ENCODE measurements at places on chromosomes 3 and 15. TPM values are rescaled to one million over a fixed set of nuclear protein-coding genes. Genes with fewer than 3 reads are reported as not detected.
A peak's percentile ranks its signal among the peaks of the same experiment; 100 is the strongest.

DNA sequence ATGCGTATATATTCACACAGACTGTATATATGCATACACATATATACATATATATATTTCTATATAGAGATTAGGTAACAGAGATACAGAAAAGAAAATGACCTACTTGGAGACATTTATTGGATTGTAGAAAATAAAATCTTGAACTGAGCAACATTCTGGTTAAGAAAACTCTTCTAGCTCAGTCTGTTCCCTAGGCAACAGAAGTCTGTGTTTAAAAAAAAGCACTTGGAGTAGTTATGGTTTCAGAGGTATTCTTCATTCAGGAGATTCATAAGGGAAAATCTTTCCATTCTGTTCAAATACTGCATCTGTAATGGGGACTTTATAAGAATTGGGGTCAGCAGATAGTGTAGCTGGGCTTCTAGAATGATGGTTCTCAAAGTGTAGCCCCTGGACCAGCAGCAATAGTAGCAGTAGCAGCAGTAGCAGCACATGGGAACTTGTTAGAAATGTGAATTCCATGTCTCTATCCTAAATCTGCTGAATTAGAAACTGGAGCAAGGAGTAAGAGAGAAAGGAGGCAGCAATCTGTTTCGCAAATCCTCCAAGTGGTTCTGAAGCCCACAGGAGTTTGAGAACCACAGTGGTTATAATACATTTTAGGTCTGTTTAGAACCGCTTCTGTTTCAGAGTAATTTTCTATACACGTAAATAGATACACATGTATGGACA lies 112.8 kb upstream of the TMEM108 start:
- no peak for DNase-seq

GRCh38 chr3:58411851-58412830 lies 21.5 kb downstream of the PDHB start:
- no peak for DNase-seq

DNA sequence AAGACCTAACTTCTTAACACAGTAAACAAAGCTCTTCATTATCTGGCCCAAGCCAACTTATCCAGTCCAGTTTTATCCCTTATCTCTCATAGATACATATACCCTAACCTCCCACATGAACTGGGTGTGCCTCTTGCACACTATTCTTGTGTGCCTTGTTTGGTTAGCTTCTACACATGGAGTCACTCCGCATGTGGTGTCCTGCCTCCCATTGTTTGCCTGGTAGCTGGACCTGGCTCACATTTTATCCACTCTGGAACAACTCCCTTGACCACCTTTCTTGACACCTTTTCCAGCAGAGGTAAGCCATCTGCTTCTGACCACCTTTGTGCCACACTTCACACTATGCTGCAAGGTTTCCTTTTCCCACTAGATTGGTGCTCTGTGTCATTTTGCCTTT lies 15.2 kb downstream of the TIPARP start:
- no peak for DNase-seq

DNA sequence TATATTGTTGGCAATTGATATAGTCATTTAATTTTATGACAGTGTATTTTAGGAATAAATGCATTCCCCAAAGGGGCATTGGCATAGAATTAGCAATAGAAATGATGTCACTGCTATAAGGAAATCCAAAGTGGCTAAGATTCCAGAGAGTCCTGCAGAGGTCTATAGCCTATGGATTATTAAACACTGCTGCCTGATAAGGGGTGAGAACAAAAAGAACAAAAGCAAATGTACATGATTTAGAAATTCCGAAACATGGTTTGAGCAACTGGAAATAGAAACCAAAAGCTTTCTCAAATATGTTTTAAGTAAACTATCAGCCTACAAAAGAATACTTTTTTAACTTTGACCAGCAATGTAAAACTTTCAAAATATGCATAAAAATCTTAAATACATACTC lies 280.1 kb upstream of the RASGRP1 start:
- DNase-seq: no peak

DNA sequence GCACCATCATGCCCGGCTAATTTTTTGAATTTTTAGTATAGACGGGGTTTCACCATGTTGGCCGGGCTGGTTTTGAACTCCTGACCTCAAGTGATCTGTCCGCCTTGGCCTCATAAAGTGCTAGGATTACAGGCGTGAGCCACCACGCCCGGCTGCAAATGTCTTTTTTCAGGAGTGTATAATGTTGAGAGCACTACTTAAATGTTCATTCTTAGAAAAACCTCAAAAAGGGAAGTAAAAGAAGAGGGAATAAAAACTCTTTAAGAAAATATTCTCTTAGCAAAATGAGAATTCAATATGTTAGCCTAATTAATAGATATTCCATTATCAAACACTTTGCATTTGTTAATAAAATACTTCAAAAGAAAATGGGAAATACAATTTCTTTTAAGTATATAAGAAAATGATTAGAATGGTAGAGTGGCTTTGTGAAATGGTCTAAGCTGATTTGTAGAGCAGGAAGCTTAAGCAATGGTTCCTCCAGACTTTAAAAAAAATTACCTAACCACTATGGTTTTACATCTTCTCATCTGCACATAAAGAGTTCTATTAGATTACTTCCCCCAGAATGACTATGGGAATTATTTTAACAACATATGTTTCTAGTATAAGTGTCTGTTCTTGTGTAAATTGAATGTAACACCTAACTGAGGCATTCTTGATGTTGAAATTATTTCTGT lies 226.7 kb upstream of the ALCAM start:
- no peak for DNase-seq

GRCh38 chr3:106403371-106404145 lies 534.7 kb upstream of the CBLB start:
- no peak for DNase-seq

DNA sequence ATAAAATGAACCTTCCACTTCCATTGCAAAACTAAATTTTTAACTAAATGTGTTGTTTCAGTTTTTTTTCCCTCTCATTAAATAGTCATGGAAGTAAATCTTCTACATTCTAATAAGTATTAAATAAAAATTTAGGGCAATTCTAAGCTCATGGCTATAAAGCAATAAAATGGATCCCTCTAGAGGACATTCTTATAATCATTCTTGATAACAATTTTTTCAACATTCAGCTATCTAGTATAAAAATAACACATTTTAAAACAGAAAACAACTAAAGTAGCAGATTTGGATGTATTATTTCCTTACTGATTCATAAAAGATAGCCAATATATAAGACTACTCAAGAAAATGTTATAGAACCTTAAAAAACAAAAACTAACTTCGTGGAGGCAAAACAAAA lies 393.1 kb downstream of the PLOD2 start:
- no peak for DNase-seq

DNA sequence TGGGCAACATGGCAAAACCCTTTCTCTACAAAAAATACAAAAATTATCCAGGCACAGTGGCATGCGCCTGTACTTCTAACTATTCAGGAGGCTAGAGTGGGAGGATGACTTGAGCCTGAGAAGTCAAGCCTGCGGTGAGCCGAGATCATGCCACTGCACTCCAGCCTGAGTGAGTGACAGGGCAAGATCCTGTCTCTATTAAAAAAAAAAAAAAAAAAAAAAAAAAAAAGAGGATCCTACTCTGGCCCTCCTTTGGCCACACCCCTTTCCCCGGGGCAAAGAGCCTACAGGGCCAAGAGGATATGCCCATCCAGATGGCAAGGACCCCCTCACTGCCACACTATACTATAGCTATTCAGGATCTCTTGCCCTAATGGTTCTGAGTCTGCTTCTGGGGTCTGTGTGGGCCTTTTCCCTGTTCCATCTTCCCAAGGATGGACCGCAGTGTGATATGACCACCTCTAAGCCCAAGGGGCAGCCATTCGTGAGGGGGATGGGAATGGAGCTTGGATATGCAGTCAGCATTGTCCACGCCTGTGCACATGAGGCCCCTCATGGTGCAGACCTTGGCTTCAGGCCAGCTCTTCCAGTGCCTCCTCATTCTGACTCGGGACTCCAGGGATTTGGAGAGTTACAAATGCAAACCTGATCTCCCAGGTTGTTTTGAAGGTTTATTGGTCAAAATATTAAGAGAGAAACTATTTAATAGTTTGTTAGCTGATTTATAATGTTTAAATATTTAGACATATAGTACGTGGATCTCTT lies 7.3 kb downstream of the TYRO3 start:
- no peak for DNase-seq

DNA sequence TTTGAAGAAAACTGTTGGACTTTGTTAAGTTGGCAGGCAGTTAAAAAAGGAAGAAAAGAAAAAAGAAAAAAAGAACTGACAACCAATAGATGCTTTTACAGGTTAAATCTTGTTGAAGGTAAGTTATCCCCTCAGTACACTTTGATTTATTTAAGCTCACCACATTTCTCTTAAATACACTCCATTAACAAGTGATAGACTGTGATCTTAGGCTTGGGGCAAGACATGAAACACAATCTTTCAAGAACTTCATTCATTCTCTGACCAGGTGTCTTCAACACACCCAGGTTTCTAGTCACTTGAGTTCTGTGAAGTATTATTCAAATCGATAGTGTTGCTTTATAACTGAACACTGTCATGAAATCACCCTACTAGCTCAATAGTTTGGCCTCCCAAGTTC lies 751.9 kb downstream of the ROBO1 start:
- DNase-seq: no peak

GRCh38 chr3:59444676-59445075 lies 394.9 kb upstream of the CFAP20DC start:
- no peak for DNase-seq

- no peak for DNase-seq
These were observed 15.9 kb downstream of the IGDCC3 start for GRCh38 chr15:65361708-65362459.

DNA sequence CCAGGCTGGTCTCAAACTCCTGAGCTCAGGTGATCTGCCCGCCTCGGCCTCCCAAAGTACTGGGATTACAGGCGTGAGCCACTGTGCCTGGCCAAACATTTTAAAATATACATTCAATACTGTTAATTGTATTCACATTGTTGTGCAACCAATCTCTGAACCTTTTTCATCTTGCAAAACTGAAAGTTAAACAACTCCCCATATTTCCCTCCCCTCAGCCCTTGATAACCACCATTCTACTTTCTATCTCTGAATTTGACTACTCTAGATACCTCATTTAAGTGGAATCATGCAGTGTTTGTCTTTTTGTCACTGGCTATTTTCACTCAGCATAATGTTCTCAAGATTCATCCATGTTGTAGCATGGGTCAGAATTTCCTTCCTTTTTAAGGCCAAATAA lies 30.0 kb downstream of the HMCES start:
- DNase-seq: no peak

DNA sequence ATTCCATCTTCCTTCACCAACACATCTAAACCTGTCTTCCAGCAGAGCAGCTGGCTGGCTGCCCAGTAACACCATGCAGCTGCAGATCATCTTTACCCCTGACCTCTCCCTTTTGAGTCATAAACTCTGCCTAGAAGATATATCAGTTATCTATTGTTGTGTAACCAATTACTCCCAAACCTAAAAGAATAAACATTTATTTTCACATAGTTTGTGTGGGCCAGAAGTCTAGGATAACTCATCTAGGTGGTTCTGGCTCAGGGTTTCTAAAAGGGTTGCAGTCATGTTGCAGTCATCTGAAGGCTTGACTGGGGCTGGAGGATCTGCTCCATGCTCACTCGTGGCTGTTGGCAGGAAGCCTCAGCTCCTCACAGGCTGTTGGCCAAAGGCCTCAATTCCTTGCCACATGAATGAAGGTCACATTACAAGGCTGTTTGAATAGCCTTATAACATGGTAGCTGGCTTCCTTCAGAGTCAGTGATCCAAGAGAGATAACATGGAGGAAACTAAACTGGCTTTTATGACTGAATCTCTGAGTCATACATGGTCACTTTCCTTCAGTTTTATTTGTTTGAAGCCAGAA lies 92.8 kb downstream of the GOLIM4 start:
- peak; percentile 85 for DNase-seq

- DNase-seq: no peak
These were observed 135.8 kb downstream of the CPNE4 start for GRCh38 chr3:131899021-131899420.

GRCh38 chr15:40468898-40469331 lies 1.9 kb upstream of the CHST14 start:
- DNase-seq: no peak

- DNase-seq: no peak
These were observed 61.0 kb downstream of the SCN5A start for GRCh38 chr3:38588371-38588971.

DNA sequence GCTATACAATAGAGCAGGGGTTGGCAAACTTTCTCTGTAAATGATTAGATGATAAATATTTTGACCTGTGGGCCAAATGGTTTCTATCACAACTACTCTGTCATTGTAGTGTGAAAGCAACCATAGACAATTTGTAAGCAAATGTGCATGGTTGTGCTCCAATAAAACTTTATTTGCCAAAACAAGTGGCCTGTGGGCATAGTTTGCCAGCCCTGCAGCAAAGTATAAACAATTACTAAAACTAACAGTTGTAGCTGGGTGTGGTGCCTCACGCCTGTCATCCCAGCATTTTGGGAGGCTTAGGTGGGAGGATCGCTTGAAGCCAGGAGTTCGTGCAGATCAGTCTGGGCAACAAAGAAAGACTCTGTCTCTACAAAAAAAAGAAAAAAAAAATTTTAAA lies 61.6 kb downstream of the NBEAL2 start:
- no peak for DNase-seq

GRCh38 chr3:131847966-131848510 lies 186.8 kb downstream of the CPNE4 start:
- DNase-seq: no peak

- no peak for DNase-seq
These were observed 11.5 kb downstream of the HTD2 start for GRCh38 chr3:58317811-58318210.

- DNase-seq: peak; percentile 10
These were observed 88.3 kb upstream of the ADAMTSL3 start for GRCh38 chr15:83565553-83566159.

GRCh38 chr3:72231439-72232196 lies 446.7 kb upstream of the PROK2 start:
- no peak for DNase-seq

DNA sequence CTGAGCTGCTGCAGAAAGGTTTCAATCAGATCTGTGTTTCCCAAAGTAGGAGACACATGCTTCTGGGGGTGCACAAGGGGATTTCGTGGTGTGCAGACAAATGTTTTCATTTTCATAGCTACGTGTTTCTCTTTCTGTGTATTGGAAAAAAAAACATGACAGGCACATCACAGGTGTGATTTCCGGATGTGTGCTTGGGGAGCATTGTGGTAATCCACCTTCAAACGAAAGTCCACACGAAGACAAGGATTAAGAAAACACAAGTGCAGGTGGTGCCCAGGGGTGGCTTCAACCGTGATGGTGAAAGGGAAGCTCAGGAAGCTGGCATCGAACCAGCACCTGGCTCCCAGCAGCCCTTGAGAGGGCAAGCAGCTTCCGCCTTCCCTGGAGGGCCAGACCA lies 164.6 kb upstream of the LINGO1 start:
- DNase-seq: no peak

The GALK2 gene
- total RNA-seq: 29.4 TPM

The SLC12A8 gene
- total RNA-seq: 57.6 TPM

The PDZRN3 gene
- total RNA-seq: 1.7 TPM

The GOLGA6L4 gene
- total RNA-seq: not detected

The FEZF2 gene
- total RNA-seq: not detected

The SAMD7 gene
- not detected for total RNA-seq

The ATP10A gene
- not detected for total RNA-seq

The ITIH3 gene
- not detected for total RNA-seq

The BCL2A1 gene
- 0.69 TPM for total RNA-seq

The PTX3 gene
- 17.6 TPM for total RNA-seq

The PROS1 gene
- 4.0 TPM for total RNA-seq

The SUSD5 gene
- total RNA-seq: 0.98 TPM

The UCN2 gene
- 0.17 TPM for total RNA-seq

The SLC24A1 gene
- 2.1 TPM for total RNA-seq

Data from M059J (cell line).